ENCODE measurements at places on chromosomes 4 and X.

- no peak for DNase-seq
Observed at GRCh38 chr4:179398414-179398813, 1956.2 kb upstream of the AGA start.

- DNase-seq: no peak
Observed at GRCh38 chr4:77795326-77795725, 23.8 kb downstream of the CNOT6L start.

DNA sequence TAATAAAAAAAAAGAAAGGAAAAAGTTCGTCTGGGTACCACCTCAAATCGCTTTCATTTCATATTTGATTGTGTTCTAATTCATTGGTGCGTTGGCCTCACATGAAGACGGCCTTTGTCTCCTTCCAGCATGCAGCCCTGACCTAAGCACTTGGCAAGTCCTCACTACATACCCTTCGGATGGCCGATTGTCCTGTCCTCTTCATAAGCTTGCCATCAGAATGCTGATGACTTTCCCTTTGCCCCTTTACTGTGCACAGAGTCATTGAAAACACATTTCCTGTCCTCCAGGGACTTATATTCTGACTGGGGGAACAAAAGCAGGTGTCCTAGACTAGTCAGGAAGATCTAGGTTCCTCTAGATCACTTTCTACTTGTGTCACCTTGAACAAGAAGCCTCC lies 43.0 kb downstream of the RTL5 start:
- DNase-seq: no peak

GRCh38 chr4:1364748-1365147 lies 17.7 kb downstream of the UVSSA start:
- no peak for DNase-seq

DNA sequence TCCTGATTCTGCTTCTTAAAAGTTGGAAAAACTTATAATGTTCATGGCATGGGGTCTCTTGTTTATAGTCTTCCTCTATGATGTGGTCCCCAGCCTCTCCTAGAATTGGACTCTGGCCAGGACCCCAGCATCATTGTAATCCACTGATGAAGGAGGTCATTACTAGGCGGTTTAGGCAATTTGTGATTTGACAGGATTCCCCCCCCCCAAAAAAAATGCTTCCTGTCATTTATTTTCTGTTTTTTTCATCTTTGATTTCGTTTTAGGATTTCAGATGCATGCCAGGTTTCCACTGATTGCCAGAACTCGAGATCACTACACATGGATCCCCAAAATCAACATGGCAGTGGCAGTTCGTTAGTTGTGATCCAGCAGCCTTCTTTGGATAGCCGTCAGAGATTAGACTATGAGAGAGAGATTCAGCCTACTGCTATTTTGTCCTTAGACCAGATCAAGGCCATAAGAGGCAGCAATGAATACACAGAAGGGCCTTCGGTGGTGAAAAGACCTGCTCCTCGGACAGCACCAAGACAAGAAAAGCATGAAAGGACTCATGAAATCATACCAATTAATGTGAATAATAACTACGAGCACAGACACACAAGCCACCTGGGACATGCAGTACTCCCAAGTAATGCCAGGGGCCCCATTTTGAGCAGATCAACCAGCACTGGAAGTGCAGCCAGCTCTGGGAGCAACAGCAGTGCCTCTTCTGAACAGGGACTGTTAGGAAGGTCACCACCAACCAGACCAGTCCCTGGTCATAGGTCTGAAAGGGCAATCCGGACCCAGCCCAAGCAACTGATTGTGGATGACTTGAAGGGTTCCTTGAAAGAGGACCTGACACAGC lies 4.9 kb downstream of the SPRY1 start:
- no peak for DNase-seq

- DNase-seq: no peak
Observed at GRCh38 chr4:129189630-129190029, 93.7 kb downstream of the C4orf33 start.

GRCh38 chr4:71468116-71468710 lies 129.4 kb downstream of the SLC4A4 start:
- DNase-seq: no peak

DNA sequence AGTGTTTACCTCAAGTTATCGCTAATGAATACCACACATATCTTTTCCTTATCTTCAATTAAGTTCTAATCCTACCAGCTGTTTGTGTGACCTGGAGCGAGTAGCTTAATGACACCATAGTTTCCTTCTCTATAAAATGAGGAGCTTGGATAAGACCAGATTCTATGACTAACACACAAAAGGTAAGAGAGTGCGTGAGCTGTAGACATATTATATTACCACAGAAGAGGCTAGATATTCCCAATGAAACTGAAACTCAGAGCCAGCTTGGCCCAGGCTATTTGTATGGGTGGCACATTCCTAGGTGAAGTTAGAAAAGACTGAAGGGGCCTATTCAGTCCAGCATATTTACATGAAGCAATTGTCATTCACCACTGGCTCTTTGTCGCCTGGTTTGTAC lies 30.2 kb downstream of the ASB5 start:
- DNase-seq: peak; percentile 37

DNA sequence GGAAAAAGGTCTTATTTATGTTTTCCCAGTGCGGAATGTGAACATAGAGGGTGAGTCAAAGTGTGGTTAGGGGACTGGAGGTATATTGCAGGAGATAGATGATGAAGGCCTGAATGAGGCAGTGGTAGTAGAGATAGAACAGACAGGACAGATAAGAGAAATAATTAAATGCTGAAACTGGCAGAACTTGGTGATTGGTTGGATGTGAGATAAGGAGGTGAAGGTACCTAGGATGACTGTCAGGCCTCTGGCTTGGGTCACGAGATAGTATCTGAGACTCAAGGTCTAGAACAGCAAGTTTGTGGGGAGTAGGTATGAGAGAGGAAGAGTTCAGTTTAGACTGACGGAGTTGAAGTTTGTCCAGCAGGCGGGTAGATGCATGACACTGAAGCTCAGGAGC lies 3.5 kb downstream of the MND1 start:
- peak; percentile 71 for DNase-seq

DNA sequence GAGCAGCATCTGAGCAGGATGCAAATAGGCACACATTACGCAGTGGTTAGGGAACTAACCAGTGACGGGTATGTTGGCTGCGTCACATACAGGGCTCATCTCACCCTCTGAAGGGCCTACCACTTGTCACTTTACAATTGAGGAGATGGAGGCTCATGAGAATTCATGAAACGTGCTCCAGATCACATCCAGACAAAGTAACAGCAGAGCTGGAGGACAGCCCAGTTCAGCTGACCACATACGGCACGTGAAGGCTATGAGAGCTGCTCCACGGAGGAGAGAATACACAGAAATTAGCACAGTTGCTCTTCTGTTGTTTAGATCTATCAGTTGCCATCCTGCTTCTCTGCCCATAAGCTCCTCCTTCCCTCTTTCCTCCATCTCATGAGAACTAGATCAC lies 78.4 kb downstream of the FAM9B start:
- DNase-seq: no peak

- peak; percentile 9 for DNase-seq
Observed at GRCh38 chr4:340011-340410, 2.4 kb downstream of the ZNF141 start.

DNA sequence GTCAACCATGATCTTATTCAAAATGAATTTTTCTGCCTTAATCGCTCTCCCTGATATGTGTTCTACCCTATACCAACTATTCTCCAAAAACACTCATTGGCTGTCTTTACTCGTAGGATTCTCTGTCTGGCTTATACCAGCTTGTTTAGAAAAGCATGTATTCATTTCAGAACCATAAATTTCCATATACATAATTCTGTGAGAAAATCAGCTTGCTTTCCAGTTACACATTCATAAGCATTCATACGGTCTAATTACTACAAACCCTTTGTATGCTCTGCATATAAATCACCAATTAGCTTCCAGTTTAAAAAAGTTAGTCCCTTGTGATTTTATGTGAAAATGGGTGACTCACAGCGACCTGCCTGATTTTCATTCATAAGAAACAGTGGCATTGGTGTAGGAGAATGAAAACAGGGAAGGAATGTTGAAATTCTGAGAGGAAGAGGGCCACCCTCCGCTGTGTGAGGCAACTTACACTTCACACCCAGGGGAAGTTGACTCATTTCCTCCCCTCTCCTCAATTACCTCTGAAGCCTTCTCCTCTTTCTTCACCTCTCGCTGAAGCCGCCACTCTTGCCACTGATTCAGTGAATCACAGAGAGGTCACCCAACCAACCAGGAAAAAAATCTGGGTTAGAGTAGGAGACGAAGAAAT lies 63.3 kb downstream of the MEPE start:
- peak; percentile 84 for DNase-seq

DNA sequence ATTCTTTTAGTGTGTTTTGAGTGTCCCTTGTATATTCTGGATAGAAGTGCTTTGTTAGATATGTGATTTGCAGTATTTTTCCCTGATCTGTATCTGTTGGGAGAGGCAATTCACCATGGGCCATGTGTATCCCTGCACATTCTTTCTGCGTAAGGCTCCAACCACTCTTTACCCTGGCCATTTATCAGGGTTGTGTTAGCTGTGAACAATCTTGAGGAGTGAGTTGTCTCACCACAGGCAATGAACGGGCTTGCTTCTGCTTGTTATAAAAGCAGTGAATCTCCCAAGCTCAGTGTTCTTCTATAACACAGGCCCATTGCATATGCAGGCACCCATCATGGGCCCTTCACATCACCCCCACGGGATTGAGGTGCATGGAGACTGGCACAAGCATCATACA lies 18.9 kb upstream of the SMIM10 start:
- DNase-seq: no peak

DNA sequence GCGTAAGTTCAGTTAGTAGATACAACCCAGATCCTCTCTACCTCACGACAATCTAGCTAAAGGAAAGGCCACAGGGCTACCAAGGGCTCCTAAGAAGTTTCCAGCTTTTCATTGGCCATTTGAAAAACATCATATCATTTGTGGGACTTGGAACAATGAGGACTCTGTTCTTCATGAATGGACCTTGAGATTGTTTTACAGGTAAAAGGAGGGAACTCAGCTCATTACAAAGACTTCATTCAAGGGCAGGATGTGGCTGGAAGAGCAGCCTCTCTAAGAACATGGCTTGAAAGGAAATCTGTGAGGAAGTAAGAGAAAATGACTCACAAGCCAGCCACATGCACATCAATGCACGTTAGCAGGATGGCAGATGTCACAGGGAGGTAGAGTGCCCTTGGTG lies 105.9 kb upstream of the SLC7A11 start:
- DNase-seq: peak; percentile 69

- DNase-seq: no peak
Observed at GRCh38 chr4:5571646-5572045, 136.7 kb downstream of the EVC2 start.

- DNase-seq: no peak
Observed at GRCh38 chr4:139674875-139675550, 9.4 kb downstream of the MGST2 start.

DNA sequence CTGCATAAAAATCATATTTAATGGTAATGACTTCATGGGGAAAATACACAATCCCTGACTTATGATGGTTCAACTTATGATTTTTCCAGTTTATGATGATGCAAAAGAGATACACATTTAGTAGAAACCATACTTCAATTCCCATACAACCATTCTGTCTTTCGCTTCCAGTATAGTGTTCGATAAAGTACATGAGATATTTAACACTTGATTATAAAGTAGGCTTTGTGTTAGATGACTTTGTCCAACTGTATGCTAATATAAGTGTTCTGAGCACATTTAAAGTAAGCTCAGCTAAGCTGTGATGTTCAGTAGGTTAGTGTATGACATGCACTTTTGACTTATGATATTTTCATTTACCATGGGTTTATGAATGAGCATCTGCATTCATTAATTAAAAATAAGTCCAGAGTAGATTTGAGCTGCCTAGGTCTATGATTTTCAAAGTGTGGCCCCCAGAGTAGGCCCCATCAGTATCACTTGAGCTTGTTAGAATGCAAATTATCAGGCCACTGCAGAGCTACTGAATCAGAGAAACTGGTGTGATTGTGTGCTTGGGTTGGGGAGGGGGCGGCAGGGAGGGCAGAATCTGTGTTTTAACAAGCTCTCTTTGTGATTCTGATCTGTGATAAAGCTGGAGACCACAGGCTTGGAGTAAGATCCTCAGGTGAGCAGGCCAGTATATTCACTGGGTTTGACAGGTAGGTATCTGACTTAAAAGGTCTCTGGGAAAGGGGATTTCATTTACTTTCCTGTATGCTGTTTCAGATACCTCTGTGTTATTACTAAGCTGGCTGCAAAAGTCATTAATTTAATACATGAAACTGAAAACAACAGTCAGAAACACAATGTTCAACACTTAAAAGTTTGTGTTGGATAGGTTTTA lies 8.4 kb downstream of the ATP10D start:
- DNase-seq: no peak

DNA sequence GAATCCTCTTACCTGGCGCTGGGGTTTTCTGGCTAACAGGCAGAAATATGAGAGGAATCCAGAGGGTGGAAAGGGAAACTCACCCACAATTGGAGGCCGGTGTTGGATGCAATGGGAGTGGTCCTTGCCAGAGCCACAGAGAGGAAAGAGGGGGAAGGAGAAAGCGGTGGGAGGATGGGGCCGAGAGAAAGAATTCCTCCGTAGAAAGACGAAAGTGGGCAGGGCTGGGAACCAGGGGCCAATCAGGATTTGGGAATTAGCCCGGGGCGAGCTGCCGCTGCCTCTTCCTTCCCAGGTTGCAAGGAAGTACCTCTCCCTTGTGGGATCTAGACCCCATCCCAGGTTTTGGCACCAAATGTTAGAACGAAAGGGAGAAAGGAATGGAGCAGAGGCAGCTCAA lies 83.1 kb upstream of the SPIN4 start:
- no peak for DNase-seq

- DNase-seq: no peak
Observed at GRCh38 chrX:6021316-6022091, 207.2 kb downstream of the NLGN4X start.

GRCh38 chr4:152162331-152162697 lies 373.6 kb downstream of the FBXW7 start:
- DNase-seq: no peak

GRCh38 chr4:122762520-122762919 lies 30.0 kb downstream of the BBS12 start:
- DNase-seq: no peak

DNA sequence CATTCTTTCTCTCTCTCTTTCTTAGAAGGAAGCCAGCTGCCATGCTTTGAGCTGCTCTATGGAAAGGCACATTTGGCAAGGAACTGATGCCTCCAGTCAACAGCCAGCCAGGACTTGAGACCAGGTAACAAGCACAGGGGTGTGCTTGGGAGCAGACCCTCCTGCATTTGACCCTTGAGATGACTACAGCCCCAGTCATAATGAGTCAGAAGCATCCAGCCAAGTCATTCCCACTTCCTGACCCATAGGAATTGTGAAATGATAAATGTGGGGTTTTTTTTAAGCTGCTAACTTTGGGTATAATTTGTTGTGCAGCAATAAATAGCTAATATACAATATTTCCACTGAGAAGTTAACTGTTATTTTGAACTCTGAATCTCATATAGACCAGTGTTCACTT lies 446.9 kb downstream of the GRXCR1 start:
- DNase-seq: peak; percentile 60

Data from ELR (cell line).